ENCODE measurements at places on chromosomes 1 and 21.

DNA sequence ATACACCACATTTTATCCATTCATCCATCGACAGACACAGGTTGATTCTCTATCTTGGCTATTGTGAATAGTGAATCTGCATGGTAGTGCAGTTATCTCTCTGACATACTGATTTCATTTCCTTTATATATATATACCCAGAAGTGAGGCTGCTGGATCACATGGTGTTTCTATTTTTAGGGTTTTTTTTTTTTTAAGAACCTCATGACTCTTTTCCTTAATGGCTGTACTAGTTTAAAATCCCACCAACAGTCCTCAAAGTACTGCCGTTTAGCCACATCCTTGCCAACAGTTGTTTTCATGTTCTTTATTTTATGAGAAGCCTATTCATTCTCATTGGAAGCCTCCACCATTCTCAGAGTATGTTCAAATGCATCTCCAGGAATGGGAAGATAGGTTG lies 258.7 kb upstream of the SNX7 start:
- no peak for DNase-seq

- no peak for DNase-seq
Measured at GRCh38 chr1:216186816-216187215, 236.4 kb downstream of the USH2A start.

GRCh38 chr1:155961937-155962336 lies 16.4 kb downstream of the ARHGEF2 start:
- no peak for DNase-seq

DNA sequence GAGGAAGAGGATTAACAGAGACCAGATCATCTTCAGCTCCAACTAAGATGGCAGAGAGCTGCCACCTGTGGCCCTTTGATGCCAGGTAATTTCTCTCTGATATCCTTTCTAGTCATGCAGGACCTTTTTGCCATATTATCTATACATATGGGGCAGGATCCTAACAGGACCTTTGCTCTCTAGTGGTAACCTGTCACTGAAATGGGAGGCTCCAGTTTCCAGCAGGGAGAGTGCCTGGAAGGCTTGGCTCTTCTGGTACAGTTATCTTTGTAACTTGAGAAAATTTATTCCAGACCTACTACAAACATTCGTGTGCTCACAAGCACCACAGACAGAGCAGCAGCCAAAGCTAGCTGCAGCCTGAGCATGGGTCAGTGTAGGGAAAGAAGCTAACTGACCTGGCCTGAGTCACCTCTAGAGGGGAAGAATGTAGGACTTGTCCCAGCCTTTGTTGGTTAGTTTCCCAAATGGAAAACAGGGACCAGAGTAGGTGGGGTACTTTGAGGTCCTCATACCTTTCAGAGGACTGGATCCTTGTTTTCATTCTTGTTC lies 86.5 kb upstream of the MACF1 start:
- DNase-seq = no peak

GRCh38 chr1:67463298-67463955 lies 33.2 kb upstream of the SERBP1 start:
- DNase-seq = no peak

GRCh38 chr1:183989078-183989577 lies 48.4 kb downstream of the COLGALT2 start:
- peak; percentile 68 for DNase-seq

DNA sequence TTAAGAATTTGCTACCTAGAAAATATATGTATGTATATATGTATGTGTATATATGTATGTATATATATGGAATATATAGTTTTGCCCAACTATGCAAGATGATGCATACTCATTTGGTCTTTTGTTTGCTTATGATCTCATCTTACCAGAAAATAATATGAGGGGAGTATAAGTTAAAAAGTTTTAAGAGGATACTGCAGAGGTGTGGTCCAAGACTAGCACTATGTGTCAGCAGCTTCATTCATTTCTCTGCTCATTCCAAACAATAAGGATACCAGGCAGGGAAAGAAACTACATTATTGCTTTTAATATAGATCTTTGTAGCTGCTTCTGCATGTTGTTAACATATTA lies 22.8 kb downstream of the RCOR3 start:
- no peak for DNase-seq
